IPS DF 6.9 (cell line): ENCODE measurements at places on chromosomes 5 and 9.

DNA sequence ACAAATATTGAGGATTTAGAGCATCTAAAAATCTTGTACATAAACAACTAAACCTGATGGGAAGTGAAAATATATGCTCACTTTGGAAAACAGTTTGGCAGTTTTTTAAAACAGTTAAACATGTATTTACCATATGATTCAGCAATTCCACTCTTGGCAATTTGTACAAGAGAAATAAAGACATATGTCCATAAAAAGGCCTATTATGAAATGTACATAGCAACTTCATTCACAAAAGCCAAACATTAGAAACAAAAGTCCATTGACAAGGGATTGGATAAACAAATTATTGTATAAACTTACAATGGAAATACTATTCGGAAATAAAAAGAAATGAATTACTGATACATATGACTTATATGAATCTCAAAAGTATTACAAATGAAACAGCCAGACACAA, 196.2 kb upstream of the SLC24A2 start:
- DNase-seq = no peak
- H3K27ac ChIP-seq = no peak overlapping the region
- no peaks in the 10 kb centered on the region for H3K4me1 ChIP-seq
- no peak overlapping the region for H3K4me3 ChIP-seq
- no peaks in the 10 kb centered on the region for H3K36me3 ChIP-seq

DNA sequence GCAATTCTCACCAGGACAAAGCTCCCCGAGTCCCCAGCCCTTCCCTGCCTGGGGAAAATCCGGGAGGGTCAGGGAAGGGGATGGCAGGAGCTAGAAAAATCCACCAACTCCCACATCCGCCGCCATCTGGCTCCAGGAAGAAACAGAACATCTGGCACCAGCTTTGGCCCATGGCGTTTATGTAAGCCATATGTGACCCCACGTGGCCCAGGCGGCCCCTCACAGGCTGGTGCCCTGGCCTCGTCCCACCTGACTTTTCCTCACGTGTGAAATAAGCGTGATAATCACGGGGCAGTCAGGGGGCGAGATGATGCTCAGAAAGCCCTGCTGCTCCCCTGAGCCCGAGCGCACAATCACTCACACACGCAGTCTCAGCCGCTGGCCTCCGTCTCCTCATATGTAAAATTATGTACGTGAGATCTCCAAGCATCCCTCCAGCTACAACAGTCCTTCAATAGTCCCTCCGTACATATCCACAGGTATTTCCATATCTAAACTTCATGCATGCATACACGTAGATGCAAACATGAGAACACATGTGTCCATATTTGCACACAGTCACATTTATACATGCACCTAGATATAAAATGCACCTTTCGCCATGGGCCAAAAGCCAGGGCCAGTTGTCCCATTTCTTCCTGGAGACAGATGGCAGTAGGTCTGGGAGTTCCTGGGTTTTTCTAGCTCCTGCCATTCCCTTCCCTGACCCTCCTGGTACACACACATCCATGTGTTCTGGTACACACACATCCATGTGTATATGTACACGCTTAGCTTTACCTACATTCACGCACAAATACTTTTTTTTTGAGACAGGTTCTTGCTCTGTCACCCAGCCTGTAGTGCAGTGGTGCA, 28.9 kb downstream of the PLPP7 start:
- DNase-seq = no peak
- no peak overlapping the region for H3K27ac ChIP-seq
- no peaks in the 10 kb centered on the region for H3K27me3 ChIP-seq
- H3K4me3 ChIP-seq = no peak overlapping the region

DNA sequence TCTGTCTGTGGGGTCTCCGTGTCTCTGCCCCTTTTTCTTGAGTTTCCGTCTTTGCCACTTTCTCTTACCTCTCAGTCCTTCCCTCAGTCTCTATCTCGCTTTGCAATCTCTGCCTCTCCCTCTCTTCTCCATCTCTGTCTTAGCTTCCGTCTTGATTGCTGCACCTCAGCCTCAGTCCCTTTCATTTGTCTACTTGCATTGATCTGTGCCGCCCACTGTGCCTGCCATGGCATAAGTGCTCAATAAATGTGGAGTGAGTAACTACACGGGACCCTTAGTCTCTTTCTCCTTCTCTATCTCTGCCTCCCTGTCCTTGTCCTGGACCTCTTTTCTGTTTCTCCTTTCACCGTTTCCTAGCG, 6.6 kb downstream of the PCDHGC5 start:
- peaks cover 17% of the 10 kb centered on the region; the same call in 1 of the 2 replicates for H3K27me3 ChIP-seq
- DNase-seq = no peak
- peaks cover 12% of the 10 kb centered on the region for H3K4me1 ChIP-seq
- H3K4me3 ChIP-seq = no peak overlapping the region
- H3K36me3 ChIP-seq = no peaks in the 10 kb centered on the region; the same call in 1 of the 2 replicates

DNA sequence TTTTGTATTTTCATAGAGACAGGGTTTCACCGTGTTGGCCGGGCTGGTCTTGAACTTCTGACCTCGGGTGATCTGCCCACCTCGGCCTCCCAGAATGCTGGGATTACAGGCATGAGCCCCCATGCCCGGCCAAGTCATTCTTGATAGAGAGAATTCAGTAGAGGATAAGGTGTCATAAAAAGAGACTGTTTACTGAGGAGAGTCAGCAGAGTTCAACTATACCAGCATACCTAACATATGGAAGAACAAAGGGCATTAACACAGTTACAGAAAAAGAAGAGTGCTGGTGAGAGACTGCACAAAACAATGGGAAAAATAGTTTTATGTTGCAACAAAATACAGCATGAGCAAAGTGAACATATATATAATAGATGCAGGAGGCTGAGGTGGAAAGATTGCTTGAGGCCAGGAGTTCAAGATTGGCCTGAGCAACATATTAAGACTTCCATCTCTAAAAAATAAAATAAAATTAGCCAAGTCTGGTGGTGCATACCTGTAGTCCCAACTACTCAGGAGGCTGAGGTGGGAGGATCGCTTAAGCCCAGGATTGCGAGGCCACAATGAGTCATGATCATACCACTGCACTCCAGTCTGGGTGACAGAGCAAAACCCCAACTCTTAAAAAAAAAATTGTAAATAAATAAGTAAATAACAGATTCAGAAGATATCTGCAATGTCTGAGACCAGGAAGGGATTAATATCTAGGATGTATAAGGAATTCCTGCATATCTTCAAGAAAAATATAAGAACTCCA, 19.5 kb downstream of the B4GALT1 start:
- no peak overlapping the region for H3K27ac ChIP-seq
- H3K4me3 ChIP-seq = no peak overlapping the region
- H3K4me1 ChIP-seq = no peaks in the 10 kb centered on the region
- DNase-seq = no peak
- no peaks in the 10 kb centered on the region for H3K27me3 ChIP-seq

- no peaks in the 10 kb centered on the region for H3K4me1 ChIP-seq
- no peaks in the 10 kb centered on the region for H3K27me3 ChIP-seq
- no peak overlapping the region for H3K27ac ChIP-seq
- DNase-seq = no peak
Measured at GRCh38 chr9:113720495-113720894, 155.6 kb upstream of the ZNF618 start.

GRCh38 chr9:134492281-134492691, 149.3 kb upstream of the COL5A1 start:
- 0 out of 2 replicates have a peak, but pooled peaks cover 2% of the 10 kb centered on the region for H3K4me1 ChIP-seq
- H3K27ac ChIP-seq = no peak overlapping the region
- no peak overlapping the region for H3K4me3 ChIP-seq
- DNase-seq = no peak
- H3K36me3 ChIP-seq = no peaks in the 10 kb centered on the region

DNA sequence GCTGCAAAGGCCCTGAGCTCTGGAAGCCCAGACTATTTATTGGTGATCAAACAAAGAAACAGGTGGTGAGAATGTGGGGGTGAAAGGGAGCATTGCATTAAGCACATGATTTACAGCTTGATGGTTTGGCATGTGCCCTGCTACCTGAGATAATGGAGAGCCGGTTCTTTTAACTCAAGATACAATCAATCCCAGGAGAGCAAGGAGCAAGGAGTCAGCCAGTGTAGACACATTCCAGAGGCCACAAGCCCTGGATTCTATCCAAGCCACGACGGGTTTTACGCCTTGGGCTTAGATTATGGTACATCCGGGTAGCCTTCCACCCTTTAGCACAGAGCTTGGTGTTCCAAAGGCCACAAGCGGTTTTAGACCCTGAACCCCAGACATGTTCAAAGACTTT, 292.2 kb downstream of the CYLC2 start:
- DNase-seq = no peak
- no peaks in the 10 kb centered on the region for H3K4me1 ChIP-seq
- H3K36me3 ChIP-seq = no peaks in the 10 kb centered on the region

DNA sequence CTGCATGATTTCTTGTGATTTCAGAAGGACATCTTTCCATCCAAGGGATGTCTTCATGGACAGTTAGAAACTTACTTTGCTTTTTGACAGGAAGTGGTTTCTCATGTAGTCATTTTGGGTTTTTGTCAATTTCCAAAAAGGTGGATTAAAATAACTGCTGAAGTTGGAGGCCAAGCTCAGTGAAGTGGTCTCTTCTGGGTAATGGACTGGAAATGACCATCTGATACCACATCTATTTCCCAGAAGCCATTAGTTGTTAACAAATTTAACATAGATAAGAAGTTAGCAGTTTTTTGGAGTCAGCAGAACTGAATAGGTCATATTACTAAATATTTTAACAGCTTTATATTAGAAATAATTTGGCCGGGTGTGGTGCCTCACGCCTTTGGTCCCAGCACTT, 86.2 kb upstream of the MYO10 start:
- H3K4me3 ChIP-seq = no peak overlapping the region
- no peak for DNase-seq
- no peak overlapping the region for H3K27ac ChIP-seq
- H3K36me3 ChIP-seq = no peaks in the 10 kb centered on the region
- no peaks in the 10 kb centered on the region for H3K4me1 ChIP-seq

- H3K4me3 ChIP-seq = no peak overlapping the region
- no peaks in the 10 kb centered on the region for H3K27me3 ChIP-seq
- DNase-seq = no peak
- no peaks in the 10 kb centered on the region for H3K36me3 ChIP-seq
Measured at GRCh38 chr5:167426501-167426900, 864.9 kb upstream of the WWC1 start.

GRCh38 chr9:23552876-23553601, 273.0 kb downstream of the ELAVL2 start:
- no peak overlapping the region for H3K27ac ChIP-seq
- H3K36me3 ChIP-seq = no peaks in the 10 kb centered on the region
- H3K27me3 ChIP-seq = no peaks in the 10 kb centered on the region
- no peak for DNase-seq
- no peak overlapping the region for H3K4me3 ChIP-seq

DNA sequence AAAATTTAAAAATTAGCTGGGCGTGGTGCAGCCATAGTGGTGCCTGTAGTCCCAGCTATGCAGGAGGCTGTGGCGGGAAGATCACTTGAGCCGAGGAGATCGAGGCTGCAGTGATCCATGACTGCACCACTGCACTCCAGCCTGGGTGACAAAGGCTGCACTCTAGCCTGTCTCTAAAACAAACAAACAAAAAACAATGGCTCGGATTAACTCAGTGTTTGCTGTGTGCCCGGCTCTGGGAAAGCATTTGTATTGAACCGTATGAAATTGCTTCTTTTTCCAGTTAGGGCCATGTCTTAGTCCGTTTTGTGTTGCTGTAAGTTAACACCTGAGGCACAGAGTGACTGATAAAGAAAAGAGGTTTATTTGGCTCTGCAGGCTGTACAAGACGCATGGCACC, 62.6 kb downstream of the CFAP77 start:
- H3K4me3 ChIP-seq = no peak overlapping the region
- no peaks in the 10 kb centered on the region for H3K36me3 ChIP-seq
- H3K4me1 ChIP-seq = no peaks in the 10 kb centered on the region
- H3K27me3 ChIP-seq = no peaks in the 10 kb centered on the region
- H3K27ac ChIP-seq = no peak overlapping the region

GRCh38 chr5:81300921-81301270, 491 bp upstream of the ZCCHC9 start:
- H3K36me3 ChIP-seq = no peaks in the 10 kb centered on the region
- H3K27me3 ChIP-seq = no peaks in the 10 kb centered on the region
- DNase-seq = no peak
- H3K4me3 ChIP-seq = peak overlapping the region; percentile 56
- no peaks in the 10 kb centered on the region; the same call in 1 of the 2 replicates for H3K4me1 ChIP-seq

GRCh38 chr9:119451426-119451825, 82.2 kb upstream of the BRINP1 start:
- DNase-seq = no peak
- H3K36me3 ChIP-seq = no peaks in the 10 kb centered on the region
- no peaks in the 10 kb centered on the region for H3K4me1 ChIP-seq
- no peak overlapping the region for H3K4me3 ChIP-seq

DNA sequence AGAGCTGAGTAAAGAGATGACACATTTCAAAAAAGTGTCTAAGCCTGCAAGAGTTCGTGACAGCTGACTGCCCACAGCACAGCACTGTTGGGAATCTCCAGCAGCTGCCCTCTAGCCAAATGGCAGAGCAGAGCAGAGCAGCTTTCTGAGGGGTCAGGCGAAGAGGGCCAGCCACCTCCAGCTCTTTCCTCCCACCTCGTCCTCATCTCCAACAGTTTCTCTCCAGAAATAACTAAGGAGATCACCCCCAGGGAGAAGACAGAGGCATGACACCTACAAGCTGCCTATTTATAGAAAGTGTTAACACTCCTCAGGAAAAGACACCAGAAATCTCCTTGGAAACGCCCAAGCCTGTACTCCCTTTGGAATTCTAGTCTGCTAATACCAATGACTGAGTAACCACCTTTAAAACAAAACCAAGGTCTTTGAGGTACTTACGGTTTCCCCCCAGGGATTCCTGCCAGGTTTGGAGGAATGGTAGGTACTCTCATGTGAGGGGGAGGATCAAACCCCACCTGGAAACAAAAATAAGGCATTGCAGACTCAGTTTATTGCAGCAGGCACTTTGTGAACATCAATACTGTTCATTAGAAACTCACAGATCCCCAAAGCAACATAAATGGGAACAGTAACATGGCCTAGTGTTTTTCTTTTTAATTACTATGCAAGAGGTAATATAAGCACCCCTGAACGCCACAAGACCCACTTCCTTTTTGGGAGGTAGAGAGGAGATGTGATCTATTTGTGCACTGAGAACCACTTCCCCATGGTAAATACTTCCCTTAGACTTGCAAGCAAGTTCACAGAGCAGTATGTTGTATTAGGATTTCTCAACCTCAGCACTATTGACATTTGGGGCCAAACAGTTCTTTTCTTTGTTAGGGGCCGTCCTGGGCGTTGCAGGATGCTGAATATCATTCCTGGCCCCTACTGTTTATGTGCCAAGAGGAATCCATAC, 79.3 kb downstream of the TLE1 start:
- DNase-seq = no peak
- no peaks in the 10 kb centered on the region for H3K27me3 ChIP-seq
- H3K4me3 ChIP-seq = no peak overlapping the region
- H3K36me3 ChIP-seq = peaks cover 27% of the 10 kb centered on the region
- no peaks in the 10 kb centered on the region for H3K4me1 ChIP-seq
- no peak overlapping the region for H3K27ac ChIP-seq

DNA sequence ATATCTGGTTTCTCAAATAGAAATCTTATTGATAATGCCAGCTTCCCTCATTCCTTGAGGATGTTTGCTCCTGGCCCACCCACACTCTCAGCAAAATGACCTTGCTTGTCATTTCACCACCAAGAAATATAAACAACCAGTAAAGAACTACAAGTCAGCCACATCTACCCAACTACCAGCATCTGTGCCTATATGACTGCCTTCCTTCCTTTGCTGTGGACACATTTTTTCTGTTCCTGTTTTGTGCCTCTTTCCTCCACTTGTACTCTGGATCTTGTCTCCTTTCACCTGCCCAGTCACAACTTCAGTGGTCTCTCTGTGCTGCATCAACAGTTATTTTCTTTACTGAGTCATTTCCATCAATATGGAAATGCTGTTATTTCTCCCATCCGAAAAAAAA, 20.3 kb downstream of the KIF2A start:
- no peak for DNase-seq
- no peaks in the 10 kb centered on the region for H3K4me1 ChIP-seq
- H3K27me3 ChIP-seq = no peaks in the 10 kb centered on the region
- H3K27ac ChIP-seq = no peak overlapping the region
